Uterus (tissue), 4 donors: ENCODE measurements at places on chromosomes 4 and X. TPM values are rescaled to one million over a fixed set of nuclear protein-coding genes. Genes with fewer than 3 reads are reported as not detected.
A peak's percentile ranks its signal among the peaks of the same experiment; 100 is the strongest.

The HAND2 gene
- total RNA-seq = 23.8 TPM

- no peaks in the 10 kb centered on the region for H3K27me3 ChIP-seq
- no peak for DNase-seq
- no peaks in the 10 kb centered on the region for H3K4me1 ChIP-seq
Measured at GRCh38 chrX:48468247-48468671, 1.8 kb downstream of the SLC38A5 start.

GRCh38 chr4:40984051-40984450 lies 230.3 kb downstream of the APBB2 start:
- H3K27me3 ChIP-seq = no peaks in the 10 kb centered on the region
- no peak for DNase-seq
- H3K27ac ChIP-seq = no peak overlapping the region

The GPR82 gene
- total RNA-seq = 0.30 TPM

DNA sequence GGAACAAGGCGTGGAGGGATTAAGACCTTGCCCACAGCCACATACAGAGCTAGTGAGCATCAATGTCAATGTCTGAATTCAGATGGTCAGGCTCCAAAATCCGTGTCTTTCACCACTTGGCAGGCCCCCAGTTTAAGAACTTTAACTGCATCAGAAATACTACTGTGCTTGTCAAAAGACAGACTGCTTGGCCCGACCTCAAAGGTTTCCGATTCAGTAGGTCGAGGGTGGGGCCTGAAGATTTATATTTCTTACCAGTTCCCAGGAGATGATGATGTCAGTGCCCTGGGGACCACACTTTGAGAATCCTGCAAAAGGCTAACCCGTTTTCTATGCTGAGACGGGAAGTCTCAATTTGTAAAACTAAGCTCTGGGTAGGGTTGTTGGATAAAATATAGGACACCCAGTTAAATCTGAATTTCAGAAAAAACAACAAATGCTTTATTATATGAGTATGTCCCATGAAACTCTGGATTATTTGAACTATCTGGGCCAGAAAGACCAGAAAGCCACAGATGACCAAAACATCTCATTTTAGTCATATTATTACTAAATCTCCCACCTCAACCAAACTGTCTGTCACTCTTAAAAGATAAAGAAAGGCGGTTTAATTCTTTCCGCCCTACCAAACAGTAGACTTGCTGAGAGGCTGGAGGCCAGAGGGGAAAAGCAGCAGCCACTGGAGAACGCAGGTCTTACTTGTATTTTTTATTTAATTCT lies 42.7 kb downstream of the GATB start:
- no peaks in the 10 kb centered on the region for H3K27me3 ChIP-seq
- H3K4me1 ChIP-seq = no peaks in the 10 kb centered on the region
- no peak overlapping the region for H3K27ac ChIP-seq
- H3K4me3 ChIP-seq = no peak overlapping the region

The GBA3 gene
- 2.4 TPM for total RNA-seq

GRCh38 chrX:51747671-51748070 lies 4.4 kb downstream of the GSPT2 start:
- H3K27me3 ChIP-seq = no peaks in the 10 kb centered on the region
- no peak for DNase-seq
- no peak overlapping the region for H3K27ac ChIP-seq
- H3K4me1 ChIP-seq = no peaks in the 10 kb centered on the region
- H3K36me3 ChIP-seq = no peaks in the 10 kb centered on the region

DNA sequence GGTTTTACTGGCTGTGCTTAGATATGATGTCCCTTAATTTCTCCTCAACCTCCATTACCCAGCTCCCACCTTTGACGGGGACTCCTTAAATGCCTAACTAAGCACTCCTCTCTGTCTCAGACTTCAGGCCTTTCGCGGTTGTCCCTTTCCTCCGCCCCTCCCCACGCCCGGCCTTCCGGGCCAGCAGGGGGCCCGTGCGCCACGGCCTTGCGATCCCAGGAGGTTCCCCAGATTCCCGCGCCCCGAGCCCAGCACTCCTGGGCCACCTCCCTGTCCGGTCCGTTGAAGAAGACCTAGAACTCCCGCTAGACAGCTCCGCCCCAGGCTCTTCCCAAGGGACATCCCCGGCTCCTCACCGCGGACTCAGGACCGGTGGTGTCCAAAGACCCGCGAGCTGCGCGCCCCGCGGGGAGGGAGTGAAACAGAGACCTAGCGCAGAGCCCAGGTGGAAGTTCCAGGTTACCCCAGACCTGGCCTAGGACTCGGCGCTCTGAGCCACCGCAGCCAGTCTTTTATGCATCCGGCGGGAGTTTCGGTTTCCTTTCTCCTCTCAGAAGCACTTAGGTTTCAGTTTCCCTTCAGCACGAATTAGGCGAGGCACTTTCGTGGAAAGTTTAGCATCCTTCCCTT lies at the start of gene DDX60:
DDX60 (minus strand) TSS at position 487 of the 630 bp plus-strand sequence. CDS start 7,493 bp downstream, outside the sequence.
- no peaks in the 10 kb centered on the region for H3K4me1 ChIP-seq
- peak; percentile 86 for DNase-seq
- H3K36me3 ChIP-seq = no peaks in the 10 kb centered on the region
- H3K27me3 ChIP-seq = no peaks in the 10 kb centered on the region
- peak within 1 kb of the TSS; percentile 98 for H3K27ac ChIP-seq

DNA sequence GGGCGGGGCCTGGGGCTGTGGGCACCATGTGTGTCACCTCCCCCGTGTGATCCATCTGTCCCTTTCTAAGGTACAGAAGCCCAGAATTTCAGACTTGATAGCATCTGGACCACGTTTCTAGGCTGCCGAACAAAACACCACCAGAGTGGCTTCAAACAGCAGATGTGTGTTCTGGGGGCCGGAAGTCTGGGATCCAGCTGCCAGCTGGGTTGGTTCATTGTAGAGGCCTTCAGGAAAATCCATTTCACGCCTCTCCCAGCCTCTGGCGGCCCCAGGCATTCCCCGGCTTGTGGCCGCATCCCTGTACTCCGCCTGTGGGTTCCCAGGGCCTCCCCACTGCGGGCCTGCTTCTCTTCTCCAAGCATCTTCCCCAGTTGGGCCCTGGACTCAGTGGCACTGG lies 39.6 kb upstream of the GPR78 start:
- no peak overlapping the region for H3K27ac ChIP-seq
- H3K27me3 ChIP-seq = no peaks in the 10 kb centered on the region
- H3K4me1 ChIP-seq = no peaks in the 10 kb centered on the region
- H3K36me3 ChIP-seq = no peaks in the 10 kb centered on the region

The SMIM10 gene
- total RNA-seq = 12.7 TPM

The KLHL4 gene
- total RNA-seq = 6.1 TPM

- no peaks in the 10 kb centered on the region for H3K27me3 ChIP-seq
- no peak overlapping the region for H3K27ac ChIP-seq
- H3K4me3 ChIP-seq = no peak overlapping the region
- no peaks in the 10 kb centered on the region for H3K36me3 ChIP-seq
Measured at GRCh38 chr4:170671171-170671570, 581.4 kb upstream of the AADAT start.

The HSFX2 gene
- total RNA-seq = not detected
